ENCODE measurements at places on chromosomes 13 and 19.

DNA sequence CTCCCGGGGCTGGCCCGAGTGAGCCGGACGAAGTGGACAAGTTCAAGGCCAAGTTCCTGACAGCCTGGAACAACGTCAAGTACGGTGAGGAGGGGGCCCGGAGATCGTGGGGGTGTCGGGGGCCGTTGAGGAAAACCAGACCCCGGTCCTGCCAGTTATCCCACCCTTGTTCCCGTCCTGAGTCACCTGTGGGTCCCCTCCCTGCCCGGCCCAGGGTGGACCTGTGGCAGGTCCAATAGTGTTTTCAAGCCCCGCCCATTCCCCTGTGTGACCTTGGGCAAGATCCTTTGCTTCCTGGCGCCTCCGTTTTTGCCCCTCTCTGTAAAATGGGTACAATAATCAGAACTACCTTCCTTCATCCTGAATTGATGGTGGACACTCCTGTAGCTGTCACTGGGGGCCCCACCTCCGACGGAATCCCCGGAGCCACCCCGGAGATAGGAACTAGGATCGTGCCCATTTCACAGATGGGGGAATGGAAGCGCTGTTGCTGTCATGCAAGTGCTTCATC, 593 bp downstream of the ATG4D start:
- DNase-seq = no peak

DNA sequence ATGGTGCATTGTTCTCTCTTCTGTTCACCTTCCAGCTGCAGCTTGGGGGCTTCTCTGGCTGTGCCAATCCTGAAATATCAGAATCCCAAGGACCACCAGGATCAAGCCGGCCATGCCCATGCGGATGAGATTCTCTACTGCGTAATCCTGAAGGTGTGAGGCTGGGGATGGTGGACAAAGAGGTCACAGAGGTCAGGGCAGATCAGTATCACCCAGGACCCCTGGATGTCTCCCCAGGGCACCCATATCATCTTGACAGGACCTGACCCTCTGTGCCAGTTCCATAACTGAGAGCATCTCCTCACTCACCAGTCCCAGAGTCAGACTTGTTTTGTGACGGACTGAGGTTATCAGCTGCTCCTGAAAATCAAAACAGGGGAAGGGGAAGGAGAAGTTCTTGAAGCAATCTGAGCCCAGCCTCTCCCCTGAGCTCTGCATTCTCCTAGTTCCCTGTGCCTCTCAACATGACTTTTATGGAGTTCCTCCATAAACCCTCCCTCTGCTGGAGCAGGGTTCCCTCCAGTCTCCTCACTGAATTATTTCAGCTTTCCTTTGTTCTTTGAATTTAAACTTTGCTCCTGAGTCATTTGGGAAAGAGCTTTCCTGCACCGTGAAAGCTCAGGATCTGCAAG, 5.5 kb downstream of the LILRA5 start:
- DNase-seq = no peak

DNA sequence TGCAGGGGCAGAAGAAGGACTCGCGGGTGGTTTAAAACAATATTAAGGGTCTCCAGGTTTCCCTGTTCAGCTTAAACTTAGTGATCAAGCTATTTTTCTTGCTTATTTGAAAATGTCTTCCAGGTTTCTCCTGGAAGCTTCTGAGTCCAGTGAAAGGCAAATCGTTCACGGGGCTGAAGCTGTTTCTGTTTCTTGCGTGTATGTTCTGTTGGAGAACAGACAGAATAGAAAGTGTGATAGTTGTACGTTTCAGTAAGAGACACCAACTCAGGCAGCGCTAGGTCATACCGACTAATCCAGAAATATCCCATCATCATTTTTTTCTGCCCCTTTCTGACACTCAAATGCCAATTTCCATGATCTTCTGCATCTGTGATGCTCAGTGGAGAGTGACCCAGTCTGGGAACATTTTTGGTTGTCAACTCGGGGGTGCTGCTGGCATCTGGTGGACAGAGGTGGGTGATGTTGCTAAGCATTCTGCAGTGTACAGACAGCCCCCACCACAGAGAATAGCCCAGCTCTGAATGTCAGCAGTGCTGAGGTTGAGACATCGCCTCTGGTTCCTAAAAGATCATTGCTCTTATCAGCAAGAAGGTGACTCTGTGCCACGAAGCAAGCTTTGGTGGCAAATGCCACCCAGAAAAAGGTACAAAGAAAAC, 4.3 kb downstream of the KLF2 start:
- no peak for DNase-seq

DNA sequence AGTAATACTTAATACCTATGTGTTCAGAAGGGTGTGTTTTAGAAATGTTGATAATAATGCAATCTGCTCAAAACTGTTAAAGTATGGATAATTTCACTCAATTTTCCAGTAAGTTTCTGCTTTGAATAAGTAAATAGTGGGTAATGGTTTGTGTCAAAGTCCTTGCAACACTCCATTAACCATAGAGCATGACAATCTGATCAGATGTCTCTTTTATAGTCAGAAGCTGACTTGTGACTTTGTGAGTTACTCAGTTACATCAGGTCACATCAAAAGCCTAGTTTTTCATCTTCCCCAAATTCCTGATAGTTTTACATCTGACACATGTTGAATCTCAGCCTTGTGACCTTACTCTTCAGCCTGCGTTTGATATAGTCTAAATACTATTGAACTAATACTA, 338.0 kb downstream of the EFNB2 start:
- no peak for DNase-seq

DNA sequence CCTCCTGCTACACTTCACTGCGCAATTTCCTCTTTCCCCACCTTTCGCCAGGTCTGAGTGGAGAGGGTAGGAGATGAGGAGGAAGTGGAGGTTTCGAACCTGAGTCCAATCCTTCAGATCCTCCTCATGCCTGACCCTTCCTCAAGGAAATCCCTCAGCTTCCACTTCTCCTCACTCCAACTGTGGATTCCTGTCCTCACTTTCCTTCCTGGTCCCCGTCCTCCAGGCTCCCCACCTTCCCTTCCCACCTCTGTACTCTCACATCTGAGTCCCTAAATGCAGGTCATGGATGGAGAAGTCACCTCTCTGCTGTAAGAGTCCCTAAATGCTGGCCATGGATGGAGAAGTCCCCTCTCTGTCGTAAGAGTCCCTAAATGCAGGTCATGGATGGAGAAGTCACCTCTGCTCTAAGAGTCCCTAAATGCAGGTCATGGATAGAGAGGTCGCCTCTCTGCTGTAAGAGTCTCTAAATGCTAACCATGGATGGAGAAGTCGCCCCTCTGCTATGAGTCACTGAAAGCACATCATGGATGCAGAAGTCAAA, 3.1 kb downstream of the TMEM86B start:
- DNase-seq = no peak

DNA sequence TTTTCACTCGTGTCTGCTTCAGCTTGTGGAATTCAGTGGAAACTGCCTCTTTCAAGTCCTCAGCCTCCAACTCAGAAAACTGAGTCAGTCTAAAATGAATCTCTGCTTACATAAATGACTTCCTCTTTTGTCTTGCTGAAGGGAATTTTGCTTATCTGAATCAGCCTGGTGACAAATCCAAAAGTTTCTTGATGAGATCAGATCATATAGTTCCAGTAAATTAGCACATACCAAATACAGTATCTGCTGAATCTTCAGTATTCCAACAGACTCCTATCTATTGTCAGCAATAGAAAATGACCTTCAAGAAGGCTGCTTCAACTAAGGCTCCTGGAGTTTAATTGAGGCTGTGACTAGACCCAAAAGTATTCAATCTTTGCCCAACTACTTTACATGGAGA, 290.0 kb downstream of the MZT1 start:
- DNase-seq = no peak

- no peak for DNase-seq
These were observed 32.0 kb downstream of the LTBP4 start for GRCh38 chr19:40633207-40633606.

- no peak for DNase-seq
These were observed 754.8 kb upstream of the SLITRK6 start for GRCh38 chr13:86554066-86554465.

DNA sequence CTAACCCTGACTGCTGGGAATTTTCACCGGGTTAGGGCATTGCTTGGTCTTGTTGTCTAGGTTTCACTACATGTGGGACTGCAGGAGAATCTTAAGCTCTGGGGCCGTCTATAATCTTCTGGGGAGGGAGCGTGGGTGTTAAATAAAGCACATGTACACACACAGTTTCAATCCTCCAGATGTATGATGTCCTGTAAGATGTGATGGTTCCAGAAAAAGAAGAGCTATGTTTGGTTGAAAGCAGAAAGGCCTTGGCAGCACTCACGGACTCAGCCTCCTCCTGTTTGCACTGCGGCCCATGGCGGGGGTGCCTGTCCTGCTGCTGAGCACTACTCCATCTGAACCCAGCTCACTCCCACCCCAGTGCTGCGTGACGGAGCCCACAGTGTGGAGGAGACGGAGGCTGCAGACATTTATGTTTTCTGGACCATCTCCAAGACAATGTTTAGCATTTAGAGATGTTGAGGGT, 343.5 kb downstream of the TEX29 start:
- DNase-seq = no peak

- peak; percentile 36 for DNase-seq
These were observed 711 bp upstream of the MIPEP start for GRCh38 chr13:23889615-23890607.

DNA sequence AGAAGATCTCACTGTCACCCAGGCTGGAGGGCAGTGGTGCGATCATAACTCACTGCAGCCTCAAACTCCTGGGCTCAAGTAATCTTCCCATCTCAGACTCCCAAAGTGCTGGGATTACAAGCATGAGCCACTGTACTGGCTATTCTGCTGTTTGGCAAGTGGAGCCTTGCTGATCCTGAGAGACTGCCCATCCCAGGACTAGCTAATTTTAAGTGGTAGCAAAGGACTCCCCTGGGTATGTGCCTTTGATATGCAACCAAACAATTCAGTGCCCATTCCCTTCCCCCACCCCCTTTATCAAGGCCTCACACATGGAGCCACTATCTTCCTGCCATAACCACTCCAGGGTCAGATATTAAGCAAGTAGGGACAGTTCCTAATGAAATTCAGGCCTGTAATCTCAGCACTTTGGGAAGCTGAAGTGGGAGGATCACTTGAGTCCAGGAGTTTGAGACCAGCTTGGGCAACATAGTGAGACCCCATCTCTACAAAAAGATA, 17.0 kb upstream of the ZNF460 start:
- DNase-seq = no peak

DNA sequence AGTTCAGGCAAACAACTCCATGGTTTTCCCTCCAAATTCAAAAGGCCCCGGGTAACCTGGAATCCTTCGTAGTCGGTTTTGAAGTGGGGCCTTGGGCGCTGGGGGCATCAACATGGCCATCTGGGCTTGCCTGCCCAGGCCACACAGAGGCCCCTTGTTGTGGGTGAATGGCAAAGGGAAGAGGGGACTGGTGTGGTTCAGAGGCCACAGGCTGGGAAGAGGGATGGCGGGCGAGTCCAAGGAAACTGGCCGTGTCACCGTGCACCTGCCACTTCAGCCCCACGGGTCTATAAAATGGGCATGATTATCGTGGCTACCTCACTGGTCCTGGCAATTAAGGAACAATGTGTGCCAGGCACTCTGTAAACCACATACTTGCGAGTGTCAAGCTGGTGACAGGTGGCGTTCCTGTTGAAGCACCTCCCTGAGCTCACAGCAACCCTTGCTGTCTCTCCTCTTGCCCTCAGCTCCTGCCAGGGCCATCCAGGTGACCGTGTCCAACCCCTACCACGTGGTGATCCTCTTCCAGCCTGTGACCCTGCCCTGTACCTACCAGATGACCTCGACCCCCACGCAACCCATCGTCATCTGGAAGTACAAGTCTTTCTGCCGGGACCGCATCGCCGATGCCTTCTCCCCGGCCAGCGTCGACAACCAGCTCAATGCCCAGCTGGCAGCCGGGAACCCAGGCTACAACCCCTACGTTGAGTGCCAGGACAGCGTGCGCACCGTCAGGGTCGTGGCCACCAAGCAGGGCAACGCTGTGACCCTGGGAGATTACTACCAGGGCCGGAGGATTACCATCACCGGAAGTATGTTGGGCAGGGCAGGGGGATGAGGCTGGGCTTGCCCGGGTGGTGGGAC, 1.3 kb downstream of the LSR start:
- no peak for DNase-seq

DNA sequence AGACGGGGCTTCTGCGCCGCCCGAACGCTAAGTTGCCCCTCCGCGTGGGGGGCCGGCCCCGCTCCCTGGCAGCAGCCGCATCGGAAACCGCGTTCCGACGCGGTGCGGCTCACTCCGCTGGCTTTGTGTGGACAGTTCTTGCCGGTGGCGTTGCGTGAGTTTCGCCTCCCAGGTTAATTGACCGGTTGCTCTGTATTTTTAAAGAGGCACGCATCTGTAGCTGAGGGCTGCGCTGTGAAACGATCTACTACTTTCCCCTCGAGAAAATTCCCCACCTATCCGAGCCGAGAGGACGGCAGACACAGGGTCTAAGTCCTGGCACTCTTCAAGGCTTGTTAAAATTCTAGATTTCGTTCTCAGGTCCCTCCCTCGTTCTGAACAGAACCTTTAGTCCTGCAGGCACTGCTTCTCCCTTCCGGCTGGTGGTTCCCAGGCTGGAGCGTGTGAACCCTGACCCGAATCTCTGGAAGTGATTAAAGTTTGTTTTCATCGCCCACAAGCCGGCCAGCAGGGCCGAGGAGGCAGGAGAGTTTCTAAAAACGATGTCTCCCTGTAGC, 933 bp downstream of the ARHGEF7 start:
- DNase-seq = peak; percentile 47

GRCh38 chr19:52666506-52666905, 28.4 kb upstream of the ZNF83 start:
- no peak for DNase-seq

DNA sequence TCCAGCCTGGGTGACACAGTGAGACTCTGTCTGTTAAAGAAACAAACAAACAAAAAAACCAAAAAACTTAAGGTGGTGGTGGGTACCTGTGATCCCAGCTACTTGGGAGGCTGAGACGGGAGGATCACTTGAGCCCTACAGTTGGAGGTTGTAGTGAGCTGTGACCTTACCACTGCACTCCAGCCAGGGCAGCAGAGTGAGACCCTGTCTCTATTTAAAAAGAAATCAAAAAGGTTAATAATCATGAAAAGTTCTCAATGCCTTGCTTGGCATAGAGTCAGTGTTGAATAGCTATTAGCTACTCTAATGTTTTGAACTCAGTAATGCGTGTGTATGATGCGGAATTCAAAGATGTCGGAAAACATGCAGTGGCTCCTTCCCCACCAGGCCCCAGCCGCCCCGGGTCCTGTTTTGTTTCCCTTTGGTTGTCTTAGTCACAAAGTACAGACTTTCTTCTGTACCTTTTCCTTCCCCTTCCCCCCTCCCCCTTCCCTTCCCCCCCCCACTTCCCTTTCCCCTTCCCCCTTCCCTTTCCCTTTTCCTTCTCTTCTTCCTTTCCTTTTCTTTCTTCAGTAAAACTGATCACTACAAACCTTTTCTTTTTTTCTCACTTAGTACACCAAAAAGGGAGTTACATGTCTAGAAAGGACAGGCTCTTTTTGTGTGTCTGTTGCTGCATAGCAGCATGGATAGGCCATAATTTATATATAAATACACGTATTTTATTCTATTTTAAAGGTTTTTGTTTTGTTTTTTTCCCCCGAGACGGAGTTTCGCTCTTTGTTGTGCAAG, 35.2 kb downstream of the DNM2 start:
- DNase-seq = no peak

DNA sequence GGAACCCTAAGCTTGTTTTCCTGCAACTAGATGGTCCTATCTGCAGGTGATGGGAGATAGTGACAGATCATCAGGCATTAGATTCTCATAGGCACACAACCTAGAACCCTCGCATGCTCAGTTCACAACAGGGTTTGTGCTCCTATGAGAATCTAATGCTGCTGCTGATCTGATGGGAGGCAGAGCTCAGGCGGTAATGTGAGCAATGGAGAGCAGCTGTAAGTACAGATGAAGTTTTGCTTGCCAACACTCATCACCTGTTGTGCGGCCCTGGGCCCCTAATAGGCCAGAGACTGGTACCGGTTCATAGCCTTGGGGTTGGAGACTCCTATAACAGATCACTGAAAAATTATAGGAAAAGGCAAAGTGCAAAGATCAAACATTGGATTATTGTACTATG, 267.2 kb downstream of the PCDH9 start:
- no peak for DNase-seq

Data from HuH-7 (cell line).